Dermis microvascular lymphatic vessel endothelial cell (primary cell): ENCODE measurements at places on chromosomes 2 and 18. TPM values are rescaled to one million over a fixed set of nuclear protein-coding genes. Genes with fewer than 3 reads are reported as not detected.
A peak's percentile ranks its signal among the peaks of the same experiment; 100 is the strongest.

Gene CNTNAP5
- total RNA-seq, result not detected in 2 replicates

Gene VWA3B
- total RNA-seq, result 0.13 TPM in 1 of 2 replicates, not detected in the other

GRCh38 chr18:24397694-24398368 lies at the start of gene OSBPL1A:
Gene OSBPL1A (minus strand): TSS chr18:24397824. CDS start chr18:24377533, 20,291 bp downstream.
- DNase-seq, result peak; percentile 79

DNA sequence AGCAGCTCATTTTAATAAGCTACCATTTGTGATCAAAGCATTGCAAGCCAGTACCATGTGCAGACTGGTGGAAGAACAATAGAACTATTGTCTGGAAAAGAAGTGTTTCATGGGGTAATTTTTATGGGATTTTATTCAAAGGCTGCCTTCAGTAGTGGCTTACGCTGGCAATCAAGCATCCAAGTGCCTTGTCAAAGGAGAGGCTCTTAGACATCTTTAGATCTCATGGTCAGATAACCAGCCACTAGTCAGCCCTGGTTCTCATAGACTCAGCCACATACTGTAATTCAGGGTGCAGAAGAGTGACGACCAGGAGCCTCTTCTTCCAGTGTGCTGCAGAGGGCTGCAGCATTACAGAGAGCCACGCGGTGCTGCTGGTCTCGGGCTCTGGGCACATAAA lies 98.5 kb upstream of the NOSTRIN start:
- DNase-seq, result no peak

Gene ABHD1
- under 0.01 TPM in 1 of 2 replicates, not detected in the other for total RNA-seq

DNA sequence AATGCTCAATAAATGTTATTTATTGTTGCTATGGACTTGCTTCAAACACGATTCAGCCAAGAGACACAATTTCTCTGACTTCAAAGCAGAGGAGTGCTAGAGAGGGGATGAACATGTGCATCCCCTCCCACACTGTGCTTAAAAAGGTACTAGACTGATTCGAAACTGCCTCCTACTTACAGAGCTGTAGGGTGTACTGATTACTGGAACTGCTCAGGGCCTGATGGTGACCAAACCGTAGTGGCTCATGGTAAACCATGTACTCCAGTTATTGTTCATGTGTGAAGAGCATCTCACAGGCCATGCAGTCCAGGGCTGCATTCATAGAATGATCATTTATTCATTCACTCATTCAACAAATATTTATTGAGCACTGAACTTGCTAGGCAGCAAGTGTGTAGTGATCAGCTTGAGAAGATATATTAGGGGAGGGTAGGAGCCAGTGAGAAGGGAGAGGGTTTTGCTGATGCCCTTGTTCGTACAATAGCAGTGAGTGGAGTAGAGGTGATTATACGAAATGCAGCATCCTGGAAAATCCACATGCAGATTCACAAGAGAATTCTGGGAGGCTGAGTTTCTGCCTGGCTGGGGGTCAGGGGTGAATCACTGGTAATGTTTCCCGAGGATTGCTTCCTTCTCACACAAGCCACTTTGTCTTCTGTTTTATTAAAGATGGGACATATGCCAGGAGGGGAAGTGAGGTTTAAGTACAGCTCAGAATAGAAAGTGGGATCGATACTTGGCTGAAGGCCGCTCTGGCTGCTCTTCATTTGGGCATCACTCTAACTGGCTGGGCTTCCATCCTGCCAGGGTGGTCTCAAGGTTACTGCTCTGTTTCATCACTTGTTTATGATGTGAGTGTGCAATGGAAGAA lies 245.4 kb downstream of the RAD51AP2 start:
- DNase-seq, result no peak

- no peak for DNase-seq
Observed at GRCh38 chr18:70442933-70443332, 154.1 kb downstream of the SOCS6 start.

- DNase-seq, result no peak
Observed at GRCh38 chr18:75216212-75216910, 5.8 kb downstream of the TSHZ1 start.

DNA sequence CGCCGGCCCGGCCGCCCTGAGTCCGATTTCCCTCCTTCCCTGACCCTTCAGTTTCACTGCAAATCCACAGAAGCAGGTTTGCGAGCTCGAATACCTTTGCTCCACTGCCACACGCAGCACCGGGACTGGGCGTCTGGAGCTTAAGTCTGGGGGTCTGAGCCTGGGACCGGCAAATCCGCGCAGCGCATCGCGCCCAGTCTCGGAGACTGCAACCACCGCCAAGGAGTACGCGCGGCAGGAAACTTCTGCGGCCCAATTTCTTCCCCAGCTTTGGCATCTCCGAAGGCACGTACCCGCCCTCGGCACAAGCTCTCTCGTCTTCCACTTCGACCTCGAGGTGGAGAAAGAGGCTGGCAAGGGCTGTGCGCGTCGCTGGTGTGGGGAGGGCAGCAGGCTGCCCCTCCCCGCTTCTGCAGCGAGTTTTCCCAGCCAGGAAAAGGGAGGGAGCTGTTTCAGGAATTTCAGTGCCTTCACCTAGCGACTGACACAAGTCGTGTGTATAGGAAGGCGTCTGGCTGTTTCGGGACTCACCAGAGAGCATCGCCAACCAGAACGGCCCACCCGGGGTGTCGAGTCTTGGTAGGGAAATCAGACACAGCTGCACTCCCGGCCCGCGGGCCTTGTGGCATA lies 4.6 kb downstream of the SIX2 start:
- DNase-seq, result no peak

GRCh38 chr2:11920993-11921583 lies 174.7 kb downstream of the LPIN1 start:
- no peak for DNase-seq

Gene XPO1
- total RNA-seq, result 139 and 189 TPM in 2 replicates

Gene TEX44
- not detected in 2 replicates for total RNA-seq

GRCh38 chr2:201633661-201634249 lies 9.5 kb downstream of the TMEM237 start:
- DNase-seq, result no peak

Gene MRPL44
- 26.2 and 28.6 TPM in 2 replicates for total RNA-seq

GRCh38 chr2:217807753-217808152 lies 195.0 kb downstream of the TNS1 start:
- no peak for DNase-seq

Gene DCC
- total RNA-seq, result not detected in 2 replicates

DNA sequence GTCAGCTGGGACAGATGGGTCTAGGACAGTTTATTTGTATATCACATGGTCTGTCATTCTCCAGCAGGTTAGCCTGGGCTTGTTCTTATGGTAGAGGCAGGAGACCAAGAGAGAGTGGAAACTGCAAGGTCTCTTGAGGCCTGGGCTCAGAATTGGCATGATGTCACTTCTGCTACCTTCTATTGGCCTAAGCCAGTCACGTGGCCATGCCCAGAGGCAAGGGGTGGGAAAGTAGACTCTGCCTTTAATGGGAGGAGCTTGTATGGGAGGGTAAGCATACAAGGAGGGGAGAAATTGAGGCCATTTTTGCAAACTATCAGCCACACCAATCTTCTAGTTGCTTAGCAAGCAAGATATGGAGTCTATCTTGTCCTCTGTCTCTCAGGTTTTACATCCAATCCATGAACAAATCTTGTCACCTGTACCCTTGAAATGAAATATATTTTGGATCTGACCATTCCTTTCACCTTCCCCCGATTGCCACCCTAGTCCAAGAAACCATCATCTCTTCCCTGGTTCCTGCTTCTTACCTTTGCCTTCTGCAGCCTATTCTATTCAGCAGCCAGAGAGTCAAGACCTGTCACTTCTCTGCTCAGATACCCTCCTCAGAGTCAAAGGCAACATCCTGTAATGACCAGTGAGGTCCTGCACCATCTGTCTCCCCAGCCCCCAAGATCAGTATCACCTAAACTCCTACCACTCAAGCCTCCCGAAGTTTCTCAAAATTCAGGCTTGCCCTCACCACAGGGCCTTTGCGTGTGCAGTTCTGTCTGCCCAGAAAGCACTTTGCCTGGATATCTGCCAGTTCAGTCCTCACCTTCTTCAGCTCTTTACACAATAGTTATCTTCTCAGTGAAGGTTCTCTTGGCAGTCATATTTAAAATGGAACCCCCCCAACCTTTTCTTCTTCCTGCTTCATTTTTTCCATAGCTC lies 240.0 kb downstream of the LOXHD1 start:
- DNase-seq, result no peak

DNA sequence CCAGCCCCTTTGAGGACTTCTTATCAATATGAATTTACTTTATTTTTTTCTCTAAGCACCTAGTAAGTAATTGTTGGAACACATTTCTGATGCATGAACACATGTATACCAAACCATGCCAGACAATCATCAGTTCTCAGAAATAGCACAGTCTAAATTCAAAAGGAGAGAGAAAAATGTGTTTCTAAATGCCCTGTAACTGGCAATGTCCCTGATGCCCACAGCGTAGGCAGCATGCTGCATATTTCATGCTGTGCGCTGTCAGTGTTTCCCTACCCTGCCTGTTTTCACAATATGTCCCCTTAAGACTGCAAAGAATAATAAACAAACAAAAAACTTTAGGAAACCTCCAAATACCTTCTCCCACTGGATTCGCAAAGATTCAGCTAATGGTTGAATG lies 881.0 kb upstream of the CHAC2 start:
- no peak for DNase-seq

DNA sequence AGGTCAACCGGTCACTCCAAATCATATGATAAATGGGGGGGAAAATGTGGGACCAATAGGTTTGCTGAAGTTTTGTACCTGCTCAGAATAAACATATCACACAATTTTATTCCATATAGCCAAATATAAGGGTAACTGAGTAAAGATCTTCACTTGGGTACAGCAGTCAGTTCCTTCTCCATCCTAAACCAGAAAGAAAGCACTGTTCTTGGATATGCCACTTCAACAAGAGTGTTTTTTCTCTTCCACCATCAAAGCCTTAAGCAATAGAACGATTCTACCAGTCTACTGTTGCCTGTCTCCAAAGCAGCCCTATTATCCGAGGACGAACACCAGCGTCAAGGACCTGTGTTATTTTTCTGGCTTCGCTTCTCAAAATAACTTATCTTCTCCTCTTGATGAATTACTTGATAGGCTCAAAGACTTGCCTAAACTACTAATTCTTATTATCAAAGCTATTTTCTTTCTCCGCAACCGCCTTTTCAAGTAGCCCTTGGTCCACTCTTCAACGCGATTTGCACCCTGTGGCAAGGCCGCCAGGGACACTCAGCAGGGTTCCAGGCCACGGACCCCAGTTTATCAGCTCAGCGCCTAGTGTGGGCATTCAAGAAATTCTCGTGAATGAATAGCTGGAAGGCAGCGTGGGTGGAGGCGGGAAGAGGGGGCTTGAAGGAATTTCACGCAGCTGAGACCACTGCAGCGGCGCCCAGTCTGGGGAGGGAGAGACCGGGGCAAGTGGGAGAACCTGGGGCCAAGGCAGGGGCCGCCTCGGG lies 646 bp downstream of the ALS2 start:
- DNase-seq, result no peak

GRCh38 chr2:54866179-54866578 lies 142.7 kb downstream of the EML6 start:
- DNase-seq, result no peak

- no peak for DNase-seq
Observed at GRCh38 chr2:135048122-135048521, 875 bp upstream of the MAP3K19 start.

- DNase-seq, result no peak
Observed at GRCh38 chr18:52236131-52236530, 103.9 kb upstream of the DCC start.

DNA sequence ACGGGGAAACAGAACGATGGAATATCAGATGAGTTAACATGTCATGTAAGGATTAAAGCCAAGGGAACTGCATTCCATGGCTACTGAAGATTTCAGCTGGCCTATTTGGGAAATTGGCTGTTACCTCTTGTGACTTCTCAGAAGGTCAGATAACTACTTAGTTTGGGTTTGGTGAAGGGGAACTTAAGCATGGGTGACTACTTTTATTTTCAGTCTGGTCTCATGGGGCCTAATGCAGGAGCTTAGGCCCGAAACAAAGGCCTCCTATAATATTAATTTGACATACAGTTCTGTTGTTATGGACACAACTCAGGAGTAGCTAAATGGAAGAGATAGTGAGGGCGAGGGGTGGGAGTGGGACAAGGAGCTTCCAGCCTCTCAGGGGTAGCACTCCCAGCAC lies 44.0 kb upstream of the TXNDC2 start:
- DNase-seq, result no peak

GRCh38 chr2:131641414-131642206 lies 113.9 kb downstream of the CCDC74A start:
- no peak for DNase-seq

Gene LCT
- not detected in 2 replicates for total RNA-seq

Gene IL1B
- not detected in 2 replicates for total RNA-seq

Gene CNGA3
- total RNA-seq, result under 0.01 TPM in 1 of 2 replicates, not detected in the other

DNA sequence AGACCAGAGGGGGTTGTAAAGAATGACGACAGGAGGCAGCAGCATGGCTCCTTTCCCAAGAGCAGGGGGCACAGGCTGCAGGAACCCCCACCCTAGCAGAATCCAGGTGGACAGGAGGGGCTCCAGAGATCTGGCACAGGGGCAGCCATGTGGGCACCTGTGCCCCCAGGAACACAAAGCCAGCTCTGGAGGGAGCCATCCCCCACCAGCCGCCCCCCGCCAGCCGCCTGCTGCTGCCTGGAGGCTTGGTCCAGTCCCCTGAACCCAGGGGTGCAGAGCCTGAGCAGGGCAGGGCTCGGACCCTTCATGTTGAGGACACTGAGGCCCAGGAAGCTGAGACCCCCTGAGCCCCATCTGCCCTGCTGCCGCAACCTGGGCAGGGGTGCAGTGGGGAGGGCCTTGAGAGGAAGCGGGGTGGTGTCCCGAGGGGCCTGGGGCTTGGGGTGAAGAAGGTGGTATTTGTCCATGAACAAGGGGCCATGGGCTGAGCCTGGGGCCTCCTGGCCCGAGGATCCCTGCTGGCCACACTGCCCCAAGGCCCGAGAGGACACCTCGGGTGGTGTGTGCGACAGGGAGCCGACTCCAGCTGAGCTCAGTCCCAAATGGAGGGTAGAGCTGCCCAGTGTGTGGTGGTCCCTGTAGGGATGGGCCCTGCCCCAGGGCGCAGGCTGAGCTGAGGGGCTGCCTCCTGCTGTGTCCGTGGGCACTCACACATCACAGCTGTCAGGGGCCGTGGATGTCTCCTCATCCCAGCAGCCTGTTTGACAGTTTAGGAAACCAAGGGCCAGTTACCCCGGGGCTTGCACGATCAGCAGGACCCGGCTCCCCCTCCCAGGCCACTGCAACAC lies 39.8 kb upstream of the SNED1 start:
- no peak for DNase-seq

DNA sequence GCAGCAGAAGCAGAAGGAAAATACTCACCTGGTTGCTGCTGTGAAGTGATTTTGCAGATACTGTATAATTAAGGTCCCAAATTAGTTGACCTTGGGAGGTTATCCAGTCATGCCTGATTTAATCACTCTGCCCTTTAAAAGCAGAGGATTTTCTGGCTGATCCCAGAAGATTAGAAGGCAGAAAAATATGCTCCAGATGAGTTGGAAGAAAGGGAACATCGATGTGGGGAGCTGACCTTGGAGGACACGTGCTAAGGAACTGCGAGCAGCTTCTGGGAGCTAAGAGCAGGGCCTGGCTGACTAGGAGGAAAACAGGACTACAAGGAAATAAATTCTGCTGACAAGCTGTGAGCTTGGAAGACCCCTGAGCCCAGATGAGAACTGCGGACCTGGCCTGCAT lies 13.3 kb upstream of the DYM start:
- no peak for DNase-seq
